ENCODE measurements at places on chromosomes 12 and 14.

DNA sequence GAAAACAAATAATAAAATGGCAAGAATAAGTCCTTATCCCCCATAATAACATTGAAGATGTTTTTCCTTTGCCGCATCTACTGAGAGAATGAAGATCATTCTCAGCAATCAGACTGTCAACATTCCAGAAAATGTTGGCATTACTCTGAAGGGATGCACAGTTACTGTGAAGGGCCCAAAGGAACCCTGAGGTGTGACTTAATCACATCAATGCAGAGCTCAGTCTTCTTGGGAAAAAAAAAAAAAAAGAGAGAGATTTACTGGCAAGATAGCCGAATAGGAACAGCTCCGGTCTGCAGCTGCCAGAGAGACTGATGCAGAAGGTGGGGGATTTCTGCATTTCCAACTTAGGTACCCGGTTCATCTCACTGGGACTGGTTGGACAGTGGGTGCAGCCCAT is 41.3 kb upstream of the OR6J1 start:
- DNase-seq: no peak

DNA sequence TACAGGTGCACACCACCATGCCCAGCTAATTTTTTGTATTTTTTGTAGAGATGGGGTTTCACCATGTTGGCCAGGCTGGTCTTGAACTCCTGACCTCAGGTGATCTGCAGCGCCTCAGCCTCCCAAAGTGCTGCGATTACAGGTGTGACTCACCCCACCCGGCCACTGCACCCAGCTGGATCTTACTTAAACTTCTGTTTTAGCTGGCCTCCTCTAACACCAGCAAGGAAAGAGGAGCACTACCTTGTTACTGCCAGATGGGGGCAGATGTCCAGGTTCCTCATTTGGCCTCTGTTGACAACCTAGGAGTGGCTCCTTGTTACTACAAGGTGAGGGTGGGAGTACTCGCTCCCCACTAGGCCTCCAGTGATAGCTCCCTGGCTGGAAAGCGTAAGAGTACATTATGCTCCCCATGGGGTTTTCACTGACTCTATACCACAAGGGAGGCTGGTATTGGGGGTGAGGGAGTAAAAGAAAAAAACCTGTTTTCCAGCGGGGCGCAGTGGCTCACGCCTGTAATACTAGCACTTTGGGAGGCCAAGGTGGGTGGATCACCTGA is 13.2 kb upstream of the ARF6 start:
- peak; percentile 10 for DNase-seq

DNA sequence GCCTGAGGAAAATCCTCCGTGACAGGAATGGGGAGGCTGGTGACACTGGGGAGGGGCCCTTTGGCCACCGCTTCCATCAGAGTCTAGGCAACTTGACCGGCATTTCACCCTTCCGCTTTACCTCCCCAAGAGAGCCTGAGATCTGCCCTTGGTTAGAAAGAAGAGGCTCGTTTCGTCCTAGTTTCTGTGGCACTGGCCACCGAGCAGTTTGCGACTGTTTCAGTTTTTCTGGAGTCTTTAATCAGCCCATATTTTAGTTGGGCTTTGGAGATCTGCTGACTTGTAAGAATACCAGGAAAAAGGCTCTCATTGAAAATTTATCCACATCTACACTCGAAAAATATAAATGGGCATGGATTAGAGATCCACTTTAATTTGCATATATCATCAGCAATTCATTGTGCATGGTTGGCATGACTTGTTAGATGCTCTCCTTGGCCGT is 414 bp upstream of the ANKS1B start:
- DNase-seq: no peak

DNA sequence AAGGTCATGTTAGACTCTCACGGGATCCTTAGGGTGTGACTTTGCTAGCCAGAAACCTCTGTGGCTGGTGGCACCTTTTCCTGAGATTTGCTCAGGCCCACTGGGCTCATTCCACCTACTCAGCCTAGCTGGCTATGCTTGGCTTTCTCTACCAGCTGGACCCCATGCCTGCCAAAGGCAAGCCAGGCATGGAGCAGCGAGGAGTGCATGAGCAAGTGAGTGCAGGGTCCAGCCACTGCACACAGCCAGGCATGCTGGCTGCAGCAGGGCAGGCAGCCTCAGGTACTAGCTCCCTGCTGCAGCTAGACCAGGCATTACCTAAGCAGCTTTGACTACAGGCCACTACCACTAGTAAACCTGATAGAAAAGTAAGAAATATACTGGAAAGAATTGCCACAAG is 29.7 kb upstream of the PAPLN start:
- DNase-seq: no peak

DNA sequence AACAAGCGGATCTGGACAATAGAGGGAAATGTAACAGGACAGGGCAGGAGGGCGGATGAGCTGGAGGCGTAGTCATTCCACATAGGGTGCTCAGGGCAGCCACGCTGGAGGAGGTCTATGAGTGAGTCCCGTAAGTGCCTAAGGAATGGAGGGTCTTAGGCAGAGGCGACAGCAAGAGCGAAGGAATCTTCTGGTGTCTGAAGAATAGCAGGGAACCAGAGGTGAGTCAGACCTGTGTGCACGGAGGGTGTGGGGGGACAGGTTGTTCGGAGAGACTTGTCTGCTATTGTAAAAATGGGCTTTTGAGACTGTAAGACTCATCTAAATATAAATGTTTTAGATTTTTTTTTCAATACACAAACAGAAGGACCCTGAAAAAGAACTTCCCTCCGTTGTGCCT is 70.6 kb downstream of the SETD3 start:
- no peak for DNase-seq

DNA sequence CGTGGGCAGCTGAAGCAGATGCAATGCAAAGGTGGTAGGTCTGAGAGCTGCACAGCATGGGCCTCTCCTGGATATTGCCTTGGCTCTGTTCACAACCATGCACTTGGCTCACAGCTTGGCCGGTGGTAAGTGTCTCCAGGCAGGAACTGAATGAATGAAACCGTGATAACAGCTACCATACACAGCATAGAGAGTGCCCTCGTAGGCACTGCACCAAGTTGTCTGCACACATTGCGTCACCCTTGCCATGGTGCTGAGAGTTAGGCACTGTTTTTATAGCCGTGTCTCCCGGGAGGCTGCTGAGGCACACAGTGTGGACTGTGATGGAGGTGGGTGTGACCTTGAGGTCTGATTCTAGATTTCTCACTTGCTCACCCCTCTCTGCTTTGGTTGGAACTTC is 157.6 kb upstream of the VASH1 start:
- DNase-seq: no peak

DNA sequence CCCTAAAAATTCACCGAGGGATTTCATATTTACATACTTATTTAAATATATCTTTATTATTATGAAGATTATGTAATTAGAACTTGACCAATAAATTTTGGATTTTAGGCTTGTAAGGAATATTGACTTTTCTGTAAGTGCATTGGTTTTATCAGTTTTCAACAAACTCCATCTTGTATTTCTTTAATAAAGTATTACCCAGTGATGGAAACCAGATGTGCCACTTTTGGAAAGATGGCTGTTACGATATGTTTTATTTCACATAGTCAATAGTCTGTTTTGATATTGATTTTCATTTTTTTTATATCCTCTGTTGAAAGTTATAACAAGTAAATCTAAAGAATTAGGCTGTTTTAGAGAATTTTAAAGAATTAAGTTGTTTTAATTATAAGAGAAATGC is 1.8 kb downstream of the MON2 start:
- no peak for DNase-seq

- DNase-seq: no peak
Measured at GRCh38 chr12:20319366-20319765, 49.0 kb upstream of the PDE3A start.
